ENCODE measurements at places on chromosomes 16 and 17.

- DNase-seq, result no peak
These were observed 201.1 kb downstream of the FTO start for GRCh38 chr16:53905028-53905427.

DNA sequence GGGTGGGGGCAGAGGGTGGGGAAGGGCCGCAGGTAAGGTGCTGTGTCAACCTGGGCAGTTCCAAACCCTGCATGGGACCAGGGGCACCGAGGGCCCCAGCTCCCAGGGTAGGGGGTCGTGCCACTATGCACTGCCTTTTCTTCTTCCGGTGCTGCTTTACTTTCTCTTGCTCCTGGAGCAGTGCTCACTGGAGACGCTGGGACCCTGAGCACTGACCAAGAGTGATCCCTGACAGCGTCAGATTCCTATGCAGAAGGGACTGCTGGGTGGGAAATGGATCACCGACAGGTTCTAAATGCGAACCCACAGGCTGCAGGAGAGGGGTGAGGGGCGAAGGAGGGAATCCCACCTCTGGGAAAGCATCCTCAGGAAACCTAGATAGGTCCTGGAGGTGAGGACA, 470.1 kb downstream of the SOX9 start:
- DNase-seq, result no peak

DNA sequence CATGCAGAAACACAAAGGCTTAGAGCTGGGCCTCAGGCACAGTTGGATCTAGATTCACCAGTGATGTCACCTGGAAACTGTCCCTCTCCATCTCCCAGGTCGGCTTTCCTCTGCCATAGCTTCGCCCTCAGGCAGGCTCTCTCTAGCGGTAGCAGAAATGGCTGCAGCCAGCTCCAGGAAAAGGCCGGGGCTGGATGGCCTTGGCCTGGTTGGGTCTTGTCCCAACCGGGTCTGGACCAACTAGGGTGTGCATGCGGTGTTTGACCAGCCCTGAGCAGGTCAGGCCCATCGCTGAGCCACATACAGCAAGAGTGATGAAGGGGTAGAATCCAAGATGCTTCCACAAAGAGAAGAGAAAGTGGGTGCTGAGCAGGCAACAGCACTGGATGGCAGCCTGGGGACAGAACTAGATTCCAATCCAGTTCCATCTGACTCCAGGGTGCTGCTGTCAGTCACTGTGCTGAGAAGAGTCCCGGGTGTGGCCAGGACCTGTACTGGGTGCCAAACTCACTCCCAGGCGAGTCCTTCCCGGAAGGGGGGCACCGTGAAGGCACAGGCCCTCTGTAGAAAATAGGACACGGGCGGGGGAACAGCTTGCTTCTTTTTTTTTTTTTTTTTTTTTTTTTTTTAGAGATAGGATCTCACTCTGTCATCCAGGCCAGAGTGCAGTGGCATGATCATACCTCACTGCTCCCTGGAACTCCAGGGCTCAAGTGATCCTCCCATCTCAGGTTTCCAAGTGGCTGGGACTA, 51.8 kb downstream of the SOCS3 start:
- no peak for DNase-seq

GRCh38 chr17:48549281-48549630, 4.3 kb upstream of the HOXB2 start:
- DNase-seq, result no peak

DNA sequence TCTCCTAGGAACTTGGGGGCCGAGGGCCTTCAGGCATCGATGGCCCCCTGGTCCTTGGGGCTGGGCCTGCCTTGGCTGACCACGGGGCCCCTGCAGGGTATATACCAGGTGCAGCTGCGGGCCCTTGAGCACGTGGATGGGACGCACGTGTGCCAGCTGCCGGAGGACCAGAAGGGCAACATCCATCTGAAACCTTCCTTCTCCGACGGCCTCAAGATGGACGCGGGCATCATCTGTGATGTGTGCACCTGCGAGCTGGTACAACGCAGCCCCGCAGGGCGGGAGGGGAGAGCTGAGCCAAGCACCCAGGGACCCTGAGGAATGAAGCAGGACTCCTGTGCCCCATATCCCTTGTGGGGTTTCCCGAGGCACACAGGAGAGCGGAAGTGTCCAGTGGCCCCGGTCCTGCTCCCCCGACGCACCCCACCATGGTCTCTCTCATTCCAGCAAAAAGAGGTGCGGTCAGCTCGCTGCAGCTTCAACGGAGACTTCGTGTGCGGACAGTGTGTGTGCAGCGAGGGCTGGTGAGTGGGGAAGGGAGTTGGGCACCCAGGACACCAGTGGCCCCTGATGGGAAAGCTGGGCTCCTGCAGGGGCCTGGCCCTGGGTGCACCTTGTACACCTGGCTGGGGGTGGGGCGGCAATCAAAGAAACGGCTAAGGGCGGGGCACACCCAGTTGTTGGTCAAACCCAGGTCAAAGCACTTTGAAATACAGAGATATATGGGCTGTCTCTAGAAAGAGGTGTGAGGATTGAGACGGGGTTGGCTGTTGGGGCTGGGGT, 10.6 kb downstream of the ITGB4 start:
- no peak for DNase-seq

DNA sequence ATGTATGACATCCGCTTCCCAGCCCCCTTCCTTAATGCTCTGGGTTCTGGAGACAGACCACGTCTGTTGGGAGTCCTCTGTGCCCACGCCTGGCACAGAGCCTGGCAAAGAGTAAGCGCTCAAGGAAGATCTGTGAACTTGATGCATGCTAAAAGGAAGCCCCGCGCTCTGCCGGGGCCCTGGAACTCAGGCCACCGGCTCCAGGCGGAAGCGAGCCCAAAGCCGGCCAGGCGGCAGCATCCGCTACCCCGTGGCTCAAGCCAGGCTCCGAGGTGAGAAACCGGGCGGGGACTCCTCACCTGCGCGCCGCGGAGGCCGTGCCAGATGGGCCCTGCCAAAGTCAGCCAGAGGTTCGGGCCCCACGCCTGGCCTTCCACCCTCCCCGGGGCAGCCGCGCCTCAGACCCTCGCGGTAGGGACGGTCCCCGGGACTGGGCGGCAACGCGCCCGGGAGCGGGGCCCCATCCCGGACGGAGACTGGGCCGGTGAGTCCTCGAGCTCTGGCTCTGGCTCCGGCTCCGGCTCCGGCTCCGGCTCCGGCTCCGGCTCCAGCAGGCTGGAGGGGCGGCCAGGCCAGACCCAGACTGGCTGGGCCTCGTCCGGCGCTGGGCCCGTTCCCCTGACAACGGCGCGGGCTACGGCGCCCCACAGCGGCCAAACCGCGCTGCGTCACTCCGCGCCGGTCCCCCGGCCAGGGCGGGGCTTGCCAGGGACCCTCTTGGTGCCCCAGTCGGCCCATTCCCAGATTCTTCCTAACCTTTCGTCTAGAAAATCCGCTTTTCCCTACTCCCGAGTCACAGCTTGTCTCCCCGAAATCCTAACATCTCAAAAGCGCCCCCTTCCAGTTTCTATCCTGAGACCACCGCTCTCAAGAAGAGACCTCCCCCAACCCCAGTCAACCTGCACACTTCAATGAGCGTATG, at the start of gene ZDHHC1:
Gene ZDHHC1, minus strand, starts transcription at position 606 of the 922 bp plus-strand sequence. CDS start 8,702 bp downstream, outside the sequence.
- DNase-seq, result peak; percentile 86

GRCh38 chr17:73302189-73302588, 9.6 kb downstream of the CDC42EP4 start:
- DNase-seq, result no peak

DNA sequence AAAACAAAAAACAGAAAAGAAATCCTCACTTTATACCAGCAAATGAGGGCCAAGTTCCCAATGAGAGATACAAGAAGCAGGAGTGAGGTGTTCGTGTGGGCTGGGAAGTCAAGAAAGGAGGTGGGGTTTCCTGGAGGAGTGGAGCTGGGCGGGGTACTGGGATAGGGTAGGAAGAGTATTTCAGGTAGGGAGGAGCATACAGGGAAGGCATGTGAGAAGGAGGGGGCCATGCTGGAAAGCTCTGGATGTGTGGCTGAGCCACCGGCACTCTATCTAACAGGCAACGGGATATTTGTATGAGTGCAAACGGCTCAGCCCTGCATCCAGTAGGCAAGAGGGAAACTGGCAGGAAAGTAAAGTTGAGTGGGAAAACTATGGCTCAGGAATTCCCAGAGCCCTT, 4.2 kb downstream of the OR3A2 start:
- DNase-seq, result no peak

- DNase-seq, result no peak
These were observed 5.1 kb downstream of the RHBDF1 start for GRCh38 chr16:67183-67791.

DNA sequence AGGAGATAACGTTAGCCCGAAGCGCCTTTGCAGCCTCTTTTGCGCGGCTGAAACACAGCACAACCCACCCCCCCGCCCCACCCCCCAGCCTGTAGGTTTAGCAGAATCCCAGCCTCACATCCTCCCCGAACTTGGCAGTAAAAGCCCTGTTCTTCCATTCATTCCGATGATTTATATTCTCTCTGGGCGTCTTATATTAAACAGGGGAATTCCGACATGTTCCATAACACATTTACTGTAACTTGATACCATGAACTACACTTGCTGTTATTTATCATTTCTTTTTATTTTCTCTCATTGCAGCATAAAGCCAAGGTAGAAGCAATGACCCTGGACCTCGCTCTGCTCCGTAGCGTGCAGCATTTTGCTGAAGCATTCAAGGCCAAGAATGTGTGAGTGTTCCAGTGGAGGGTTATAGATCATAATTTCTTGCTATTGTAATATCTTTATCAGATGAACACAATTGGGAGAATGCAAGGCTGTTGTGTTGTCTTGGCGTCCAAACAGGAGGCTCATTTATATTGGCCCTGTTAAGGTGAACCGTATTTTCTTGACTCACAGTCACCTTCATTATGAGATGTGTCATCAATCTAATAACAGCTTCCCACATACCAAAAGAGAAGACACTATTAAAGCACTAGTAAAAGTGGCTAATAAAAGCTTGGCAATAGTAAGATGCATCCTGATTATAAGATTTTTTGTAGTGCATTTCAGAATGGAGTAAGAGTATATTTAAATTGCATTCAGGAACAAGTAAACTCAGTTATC, 287.3 kb downstream of the WWOX start:
- DNase-seq, result no peak

GRCh38 chr17:63173450-63173849, 207.4 kb downstream of the TANC2 start:
- no peak for DNase-seq

- DNase-seq, result no peak
These were observed 291.5 kb upstream of the AXIN2 start for GRCh38 chr17:65852911-65853310.

DNA sequence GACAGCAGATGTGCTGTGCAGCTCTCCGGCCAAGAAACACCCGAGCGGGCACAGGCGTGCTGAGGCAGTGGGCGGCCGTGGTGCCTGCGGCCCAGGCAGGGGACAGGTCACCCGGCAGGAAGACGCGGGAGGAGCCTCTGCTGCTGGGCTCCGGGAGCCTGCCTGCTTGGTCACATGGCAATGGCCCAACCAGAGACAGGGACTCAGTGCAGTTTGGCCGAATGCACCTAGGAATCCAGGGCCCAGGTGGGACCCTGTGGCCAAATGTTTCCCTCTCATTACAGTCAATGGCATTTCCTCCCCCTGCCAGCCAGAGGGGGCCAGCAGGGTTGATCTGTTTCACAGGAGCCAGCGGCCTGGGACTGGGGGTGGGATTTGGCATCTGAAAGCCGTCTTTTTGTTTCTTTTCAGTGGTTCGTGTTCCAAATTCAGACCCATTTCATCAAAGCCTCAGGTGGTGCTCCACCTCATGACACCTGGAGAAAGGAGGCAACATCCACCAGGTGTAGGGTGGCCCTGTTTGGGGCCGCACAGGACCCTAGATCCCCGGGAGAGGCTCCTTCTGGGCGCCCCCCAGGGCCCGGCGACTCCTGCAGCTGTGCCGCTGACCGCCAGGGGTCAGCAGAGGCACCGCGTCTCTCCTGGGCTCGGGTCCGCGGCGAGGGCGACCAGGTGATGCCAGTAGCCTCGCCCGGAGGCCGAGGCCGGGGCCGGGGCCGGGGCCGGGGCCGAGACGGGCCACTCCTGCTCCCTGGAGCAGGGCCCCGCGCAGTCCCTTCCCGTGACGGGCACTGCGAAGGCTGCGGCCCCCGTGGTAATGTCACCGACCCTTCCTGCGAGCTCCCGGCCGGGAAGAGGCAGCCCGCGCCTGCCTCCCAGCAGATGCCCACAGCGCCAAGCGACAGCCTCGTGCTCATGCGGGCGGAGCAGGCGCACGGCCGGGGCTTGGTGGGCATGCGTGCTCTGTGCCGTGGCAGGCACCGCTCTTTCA, 118.5 kb downstream of the C16orf78 start:
- DNase-seq, result peak; percentile 79

GRCh38 chr16:1160773-1161348, 8.0 kb downstream of the CACNA1H start:
- DNase-seq, result no peak

- DNase-seq, result no peak
These were observed 198.9 kb downstream of the ZFHX3 start for GRCh38 chr16:72848759-72849664.

- no peak for DNase-seq
These were observed 140.6 kb downstream of the CDK5R1 start for GRCh38 chr17:32627239-32627996.

GRCh38 chr16:10619271-10619849, 39.0 kb upstream of the EMP2 start:
- DNase-seq, result no peak

GRCh38 chr17:41894791-41895331, 23.9 kb downstream of the ACLY start:
- DNase-seq, result no peak

DNA sequence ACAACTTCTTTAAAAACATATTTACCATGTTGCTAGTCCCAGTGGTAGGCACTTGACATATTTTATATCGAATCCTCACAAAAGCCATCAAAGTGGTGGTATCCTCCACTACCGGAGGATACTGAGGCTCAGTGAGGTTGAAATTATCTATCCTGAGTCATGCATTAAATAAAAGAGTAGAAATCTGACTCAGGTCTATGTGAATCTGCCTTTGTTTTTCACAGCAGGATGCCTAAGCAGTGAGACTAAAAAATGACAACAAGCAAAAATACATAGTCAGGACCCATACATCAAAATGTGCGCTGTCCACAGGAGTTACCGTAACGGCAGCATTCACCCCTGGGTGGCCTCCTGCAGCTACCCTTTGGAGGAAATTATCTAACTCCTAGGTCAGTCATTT, 17.7 kb downstream of the BRD7 start:
- no peak for DNase-seq

DNA sequence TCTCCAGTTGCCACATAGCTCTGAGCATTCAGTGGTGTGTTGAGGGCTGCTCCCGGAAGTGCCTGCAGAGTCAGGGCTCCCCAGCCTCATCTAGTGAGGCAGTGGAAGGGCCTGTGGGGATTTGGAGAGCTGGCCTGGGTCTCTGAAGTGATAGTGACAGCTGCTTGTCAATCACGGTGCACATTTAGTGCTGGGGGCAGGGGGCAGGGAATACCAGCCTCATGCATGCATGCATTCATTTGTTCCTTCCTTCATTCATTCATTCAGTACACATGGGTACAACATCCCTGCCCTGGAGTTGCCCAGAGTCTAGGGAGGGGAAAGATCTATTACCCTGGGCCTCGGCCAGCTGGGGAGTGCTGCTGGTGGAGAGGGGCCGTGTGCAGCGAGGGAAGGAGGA, 11.3 kb upstream of the STH start:
- DNase-seq, result no peak

- no peak for DNase-seq
These were observed 43.4 kb upstream of the CRHR1 start for GRCh38 chr17:45740553-45741330.

Data from activated CD8-positive, alpha-beta memory T cell treated with anti-CD3 and anti-CD28 coated beads, Interleukin-2, amount 50 U/mL, for 48 hours (primary cell).